ENCODE measurements at places on chromosomes 5 and 9.

DNA sequence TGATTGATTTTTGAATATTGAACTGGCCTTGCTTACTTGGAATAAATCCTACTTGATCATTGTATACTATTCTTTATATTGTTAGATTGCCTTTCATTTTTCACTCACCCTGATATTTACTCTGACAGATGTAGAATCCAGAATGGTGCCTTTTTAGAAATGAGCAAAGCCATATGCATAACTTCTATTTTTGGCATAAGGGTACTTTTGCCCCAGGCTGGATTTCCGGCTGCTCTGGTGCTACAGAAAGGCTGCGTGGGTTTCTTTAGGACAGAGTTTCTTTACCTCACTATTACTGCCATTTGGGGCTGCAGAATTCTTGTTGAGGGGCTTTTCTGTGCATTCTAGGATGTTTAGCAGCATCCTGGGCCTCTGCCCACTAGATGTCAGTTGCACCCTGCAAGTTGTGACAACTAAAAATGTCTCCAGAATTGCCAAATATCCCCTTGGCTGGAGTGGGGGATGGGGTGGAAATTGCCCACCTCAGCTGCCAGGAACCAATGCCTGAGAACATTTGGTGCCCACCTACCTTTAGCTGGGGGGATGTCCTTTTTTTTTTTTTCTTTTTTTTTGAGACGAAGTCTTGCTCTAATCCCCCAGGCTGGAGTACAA, 50.1 kb downstream of the SLC36A1 start:
- DNase-seq: no peak

DNA sequence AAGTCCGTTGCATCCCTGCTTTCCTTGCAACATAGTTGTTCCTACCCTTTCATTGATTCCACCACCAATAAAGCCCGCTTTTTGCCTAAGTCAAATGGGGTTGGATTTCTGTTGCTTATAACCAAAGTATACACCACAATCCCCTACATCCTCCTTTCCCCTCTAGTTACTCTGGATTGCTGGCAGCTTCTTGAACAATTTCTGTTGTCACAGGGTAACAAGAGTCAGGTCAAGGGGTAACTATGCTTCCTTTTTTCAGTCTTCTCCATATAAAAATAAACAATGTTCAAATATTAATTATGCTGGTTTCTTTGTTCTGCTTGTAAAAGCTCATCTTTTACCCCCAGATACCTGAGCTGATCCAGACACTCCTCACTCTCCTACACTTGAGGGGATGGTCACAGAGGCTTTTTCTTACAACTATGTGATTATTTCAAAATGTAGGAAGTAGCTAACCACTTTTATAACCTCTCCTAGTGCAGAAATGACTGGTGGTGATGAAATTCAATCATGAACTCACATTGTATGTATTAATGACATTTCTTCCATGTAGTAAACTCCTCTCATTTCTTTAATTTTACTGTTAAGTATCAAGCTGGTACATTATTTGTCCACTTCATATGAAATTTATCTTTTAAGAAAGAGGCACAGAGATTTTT, 136.5 kb downstream of the SNX18 start:
- no peak for DNase-seq

DNA sequence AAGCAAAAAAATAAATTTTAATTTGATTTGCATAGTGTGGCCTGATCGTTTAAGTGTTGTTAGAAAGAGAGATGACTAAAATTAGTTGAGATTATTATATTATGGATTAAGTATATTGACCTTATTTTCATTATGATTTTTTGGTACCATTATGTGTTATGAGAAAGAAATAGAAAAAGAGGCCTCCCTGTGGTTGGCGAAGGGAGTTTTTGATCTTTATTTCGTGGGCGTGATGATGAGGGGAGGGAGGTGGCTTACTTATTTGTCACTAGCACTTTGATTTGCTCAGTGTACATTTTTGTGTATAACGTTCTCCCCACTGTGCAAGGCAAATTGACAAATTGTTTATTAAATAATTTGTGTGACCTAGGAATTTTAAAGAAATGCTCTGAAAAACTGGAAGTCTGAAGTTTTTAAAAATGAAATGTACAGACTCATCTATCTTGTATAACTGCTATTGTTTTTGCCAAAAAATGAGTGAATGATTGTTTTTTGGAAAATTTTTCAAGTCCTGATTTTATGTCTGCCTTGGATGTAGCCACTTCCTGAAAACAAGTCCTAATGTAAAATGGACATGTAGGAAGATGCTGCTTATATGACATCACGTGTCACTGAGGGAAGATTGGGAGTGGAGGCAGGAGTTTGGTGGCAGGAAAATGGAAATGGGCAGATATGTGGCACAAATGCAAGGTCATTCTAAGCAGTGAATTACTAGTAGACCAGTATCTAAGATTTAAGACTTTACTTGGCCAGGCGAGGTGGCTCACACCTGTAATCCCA, 3.0 kb downstream of the DAPK1 start:
- no peak for DNase-seq

DNA sequence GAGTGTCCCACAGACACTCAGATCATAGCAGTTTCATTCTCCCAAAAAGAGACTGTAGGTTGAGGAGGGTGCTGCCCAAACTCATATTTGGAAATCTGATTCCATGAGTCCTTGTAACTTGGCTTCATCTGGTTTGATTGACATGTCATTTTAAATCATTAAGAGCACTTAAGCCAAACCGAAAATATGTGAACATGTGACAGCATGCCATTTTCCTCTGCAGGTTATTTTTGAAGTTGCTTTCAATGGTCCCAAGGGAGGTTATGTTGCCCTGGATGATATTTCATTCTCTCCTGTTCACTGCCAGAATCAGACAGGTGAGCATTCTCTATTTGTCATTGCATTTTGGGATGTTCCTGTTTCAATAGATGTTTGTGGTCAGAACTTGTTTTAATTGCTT, 87.6 kb downstream of the MAMDC2 start:
- DNase-seq: no peak

GRCh38 chr9:88531920-88532698, 2.9 kb upstream of the NXNL2 start:
- DNase-seq: no peak

DNA sequence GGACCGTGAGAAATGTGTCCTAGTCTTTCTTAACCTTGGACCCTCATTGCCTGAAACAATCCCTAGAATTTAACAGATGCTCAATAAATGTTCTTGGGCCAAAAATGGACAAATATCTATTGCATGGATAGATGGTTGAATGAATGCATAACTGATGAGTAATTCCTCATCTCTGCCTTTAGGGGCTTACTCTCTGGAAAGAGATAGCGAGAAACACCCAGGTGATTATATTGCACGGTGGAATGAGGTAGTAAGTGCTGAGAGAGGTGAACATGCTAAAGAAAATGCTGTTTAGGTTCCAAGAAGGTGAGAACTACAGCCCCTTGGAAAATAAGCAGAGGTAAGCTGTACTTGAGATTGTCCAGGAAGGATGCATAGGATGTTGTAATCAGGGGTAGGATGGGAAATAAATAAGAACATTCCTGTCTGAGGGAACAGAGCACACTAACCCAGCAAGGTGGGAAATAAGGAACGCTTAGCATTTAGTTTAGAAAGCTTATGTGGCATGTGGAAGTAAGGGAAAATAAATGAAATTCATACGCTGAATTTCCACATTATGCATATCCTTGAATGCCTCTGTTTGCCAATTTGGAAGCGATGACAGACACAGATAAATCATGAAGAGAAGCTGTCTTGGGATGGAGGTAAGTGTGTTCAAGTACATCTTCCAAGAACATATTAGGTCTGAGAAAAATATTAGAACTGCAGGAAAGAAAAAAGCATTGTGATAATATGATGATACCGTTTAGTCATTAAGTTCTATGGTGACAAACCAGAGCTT, 426.6 kb downstream of the ARHGEF28 start:
- DNase-seq: no peak

- no peak for DNase-seq
These were observed 122.8 kb downstream of the STARD4 start for GRCh38 chr5:111389390-111390082.

DNA sequence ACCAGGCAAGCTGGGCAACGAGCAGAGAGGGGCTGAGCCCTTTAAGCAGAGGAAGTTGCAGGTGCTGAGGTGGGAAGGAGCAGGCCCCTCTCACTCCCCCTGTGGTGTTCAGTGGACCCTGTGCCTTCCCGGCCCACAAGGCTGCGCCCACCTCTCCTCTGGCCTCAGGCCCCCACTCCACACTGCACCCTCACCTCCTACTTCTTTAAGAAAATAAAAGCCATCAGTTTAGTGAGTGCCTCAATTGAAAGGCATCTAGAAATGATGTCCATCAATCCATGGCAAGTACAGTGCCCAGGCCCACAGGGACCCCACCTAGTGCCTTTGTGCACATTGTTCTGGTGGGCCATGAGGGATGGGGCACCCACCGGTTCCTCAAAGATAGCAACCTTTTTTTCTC, 158.0 kb downstream of the PAX5 start:
- no peak for DNase-seq

- DNase-seq: no peak
These were observed 605.1 kb upstream of the KLF4 start for GRCh38 chr9:108094676-108094993.

DNA sequence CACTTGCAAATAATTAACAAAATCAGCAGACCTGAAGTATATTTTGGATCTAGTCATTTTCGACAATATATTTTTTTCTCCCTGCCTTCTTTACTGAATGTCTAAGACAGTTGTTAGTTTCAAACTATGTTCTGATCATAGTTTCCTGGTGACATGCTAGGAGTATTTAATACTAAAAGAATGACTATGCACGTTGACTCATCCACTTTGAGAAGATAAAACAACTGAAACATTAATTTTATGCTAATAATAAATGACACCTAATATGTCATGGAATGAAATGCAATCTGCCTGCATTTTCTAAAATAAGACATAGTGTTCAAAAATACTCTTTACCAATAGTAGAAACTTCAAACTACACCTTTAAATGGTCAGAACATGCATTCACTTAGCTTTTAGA, 2123.7 kb upstream of the C9orf72 start:
- DNase-seq: no peak

DNA sequence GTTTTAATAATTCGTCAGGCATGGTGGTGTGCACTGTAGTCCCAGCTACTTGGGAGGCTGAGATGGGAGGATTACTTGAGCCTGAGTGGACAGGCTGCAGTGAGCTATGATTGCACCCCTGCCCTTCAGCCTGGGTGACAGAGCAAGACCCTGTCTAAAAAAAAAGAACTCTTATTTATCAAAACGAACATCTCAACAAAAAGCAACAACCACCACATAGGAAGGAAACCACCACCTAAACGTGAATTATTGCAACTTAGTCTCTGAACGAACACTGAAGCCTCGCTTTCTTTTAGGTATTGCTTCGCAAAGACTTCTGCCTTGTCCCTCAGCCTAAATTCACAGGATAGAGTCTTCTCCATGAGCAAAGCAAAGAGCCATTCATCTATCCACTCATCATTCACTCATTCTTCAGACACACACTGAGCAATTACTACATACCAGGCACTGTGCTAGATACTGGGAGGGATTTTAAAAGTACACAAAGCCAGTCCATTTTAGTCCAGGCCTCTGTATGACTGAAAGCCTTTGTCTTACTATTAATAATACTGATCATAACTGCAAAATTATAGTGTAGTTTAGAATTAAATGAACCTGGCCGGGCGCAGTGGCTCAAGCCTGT, 57.4 kb downstream of the THBS4 start:
- DNase-seq: no peak

GRCh38 chr5:59296317-59297264, 596.9 kb downstream of the PDE4D start:
- DNase-seq: no peak

- DNase-seq: no peak
These were observed 9.3 kb upstream of the CCL21 start for GRCh38 chr9:34719021-34719768.

- peak; percentile 88 for DNase-seq
These were observed at the start of gene SPOUT1 for GRCh38 chr9:128829477-128830251. Gene SPOUT1, minus strand, starts transcription at chr9:128829794. Its CDS starts 14 bp downstream, at chr9:128829780.

- no peak for DNase-seq
These were observed 7.6 kb downstream of the SEC16A start for GRCh38 chr9:136474974-136475865.

GRCh38 chr5:142970440-142971030, 200.4 kb downstream of the ARHGAP26 start:
- DNase-seq: no peak

GRCh38 chr5:174172152-174172551, 126.6 kb downstream of the NSG2 start:
- DNase-seq: no peak

DNA sequence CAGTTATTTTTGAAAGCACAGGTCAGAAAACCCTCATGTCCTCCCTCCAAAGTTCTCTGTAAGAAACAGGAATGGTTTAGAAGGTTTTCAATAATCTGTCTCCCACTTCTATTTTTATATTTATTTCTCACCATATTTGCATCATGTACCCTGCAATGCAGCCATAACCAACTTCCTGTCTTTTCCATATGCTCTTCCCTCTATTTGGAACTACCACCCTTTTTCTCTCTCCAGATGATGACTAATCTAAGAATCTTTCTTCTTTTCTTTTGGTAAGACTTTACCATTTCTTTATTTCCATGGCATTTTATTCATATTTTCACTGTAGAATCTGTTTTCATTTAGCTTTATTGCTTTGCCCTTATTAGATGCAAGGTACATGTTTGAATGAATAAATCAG, 33.9 kb downstream of the MAN2A1 start:
- no peak for DNase-seq

All from stimulated activated CD8-positive, alpha-beta memory T cell treated with anti-CD3 and anti-CD28 coated beads, Interleukin-7, amount 100 ng/mL, for 1 hour (primary cell).